NCI-H2081 treated with DMSO at 0.1 percent for 48 hours (cell line): ENCODE measurements at places on chromosomes 6 and 20.

DNA sequence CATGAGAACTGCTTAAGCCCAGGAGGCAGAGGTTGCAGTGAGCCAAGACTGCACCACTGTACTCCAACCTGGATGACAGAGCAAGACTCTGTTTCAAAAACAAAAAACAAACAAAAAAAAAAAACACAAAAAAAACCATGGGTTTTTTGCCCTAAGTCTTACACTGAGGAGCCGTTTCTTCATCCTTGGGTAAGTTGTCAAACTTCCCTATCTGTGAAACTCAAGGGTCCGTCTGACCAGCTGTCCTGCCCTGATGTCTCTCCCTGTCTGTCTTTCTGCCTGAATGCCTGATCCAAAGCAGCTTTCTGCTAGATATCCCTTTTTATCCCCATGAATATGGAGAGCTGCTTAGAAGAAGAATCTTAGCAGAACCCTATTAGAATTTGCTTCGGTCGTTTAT, 41.3 kb upstream of the CLDN20 start:
- no peak for DNase-seq

DNA sequence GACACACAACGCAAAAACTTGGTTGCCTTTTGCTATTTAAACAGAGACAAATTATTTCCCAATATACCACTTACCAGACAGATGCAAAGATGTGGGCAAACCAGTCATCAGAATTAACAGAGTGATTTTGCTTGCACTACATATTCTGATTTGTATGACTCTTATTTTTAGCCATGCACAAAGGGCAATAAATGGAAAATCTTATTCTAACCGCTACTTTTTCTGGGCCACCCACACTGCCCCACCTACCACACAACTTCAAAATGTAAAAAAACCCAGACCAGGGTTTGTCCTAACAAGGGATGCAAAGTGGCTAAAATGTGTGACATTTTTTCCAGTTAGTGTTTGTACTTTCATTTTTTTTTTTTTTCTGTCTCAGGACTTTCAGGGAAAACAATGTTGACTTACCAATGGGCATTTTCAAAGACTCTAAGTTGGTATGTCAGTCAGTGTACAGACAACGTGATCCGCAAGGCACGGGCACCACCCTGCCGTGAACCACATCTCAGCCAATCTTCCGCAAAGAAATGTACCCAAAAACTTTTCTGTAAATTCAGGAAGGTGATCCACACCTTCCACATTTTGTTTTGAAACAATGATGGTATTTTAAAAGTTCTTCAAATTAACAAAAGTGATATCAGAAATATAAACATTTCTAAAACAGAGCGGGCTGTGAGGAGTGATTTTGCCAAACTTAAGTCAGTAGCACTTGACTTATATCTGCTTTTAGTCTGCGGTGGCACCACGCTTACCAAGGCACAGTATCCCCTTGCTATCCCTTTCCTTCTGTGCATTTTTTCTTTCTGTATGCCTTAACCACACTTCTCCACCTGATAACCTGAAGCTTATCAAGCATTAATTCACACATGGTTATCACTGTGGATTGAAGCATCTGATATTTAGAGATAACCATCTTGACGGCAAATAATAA, 185.6 kb downstream of the GJA10 start:
- no peak for DNase-seq

- no peak for DNase-seq
Measured at GRCh38 chr6:145206247-145206907, 528.9 kb downstream of the EPM2A start.

DNA sequence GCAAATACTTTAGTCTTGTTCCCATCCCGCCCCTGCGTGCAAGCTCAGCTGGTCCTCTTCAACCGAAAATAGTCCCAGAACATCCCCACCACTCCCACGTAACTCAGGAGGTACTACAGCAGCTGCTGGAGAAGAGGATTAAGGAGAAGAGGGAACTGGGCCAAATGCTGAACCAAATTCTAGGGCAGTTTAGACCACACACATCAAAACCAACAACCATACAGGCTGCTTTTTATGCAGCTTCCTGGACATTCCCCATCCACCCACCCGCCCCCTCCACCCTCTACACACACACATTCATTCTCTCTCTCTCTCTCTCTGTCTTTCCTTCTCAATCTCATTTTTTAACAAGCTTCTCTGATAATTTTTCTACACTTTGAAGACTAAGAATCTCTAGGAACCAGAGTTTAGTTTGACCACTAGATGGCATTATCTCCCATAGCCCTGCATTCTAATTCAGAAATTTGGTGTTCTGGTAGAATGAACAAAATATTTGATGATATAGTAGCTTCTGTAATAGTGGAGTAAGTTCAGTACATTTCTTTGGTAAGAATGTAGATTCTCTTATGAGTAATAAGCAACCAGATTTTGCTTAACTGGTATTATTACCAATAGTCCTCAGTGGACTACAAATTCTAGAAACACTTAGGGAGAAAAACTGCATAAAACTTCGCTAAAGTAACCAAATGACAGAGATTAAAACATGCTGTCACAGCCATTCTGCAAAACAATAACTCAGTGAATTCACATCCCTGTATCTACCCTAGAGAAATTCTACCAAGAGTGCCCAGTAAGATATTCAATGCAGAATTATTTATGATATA, 52.1 kb upstream of the BEND6 start:
- no peak for DNase-seq

DNA sequence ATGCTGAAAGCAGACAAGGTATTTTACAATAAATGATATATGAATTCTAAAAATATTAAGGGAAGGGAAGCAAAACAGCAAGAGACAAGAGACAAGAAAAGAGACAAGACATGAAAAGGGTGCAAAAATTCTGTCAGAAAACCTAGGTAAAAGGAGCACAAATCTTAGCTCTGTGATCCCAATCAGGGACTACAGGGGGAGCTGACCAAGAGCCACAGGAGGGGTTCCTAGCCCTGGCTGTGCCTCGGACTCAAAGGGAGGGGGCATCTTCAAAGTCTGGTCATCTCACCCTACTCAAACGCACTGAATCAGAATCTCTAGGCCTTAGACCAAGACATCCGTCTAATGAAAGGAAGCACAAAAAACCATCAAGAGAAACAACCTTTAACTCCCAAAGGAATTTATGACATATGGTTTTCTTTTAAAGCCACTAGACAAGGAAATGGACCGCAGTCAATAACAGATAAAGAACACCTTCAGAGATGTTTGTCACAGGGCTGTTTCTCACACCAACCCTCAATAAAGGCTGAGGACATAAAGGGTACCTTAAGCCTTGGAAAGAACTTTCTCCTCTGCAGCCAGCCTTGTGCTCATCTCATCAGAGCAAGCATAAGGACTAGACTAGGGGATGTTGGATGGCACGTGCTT, 130.4 kb upstream of the CDYL start:
- no peak for DNase-seq

DNA sequence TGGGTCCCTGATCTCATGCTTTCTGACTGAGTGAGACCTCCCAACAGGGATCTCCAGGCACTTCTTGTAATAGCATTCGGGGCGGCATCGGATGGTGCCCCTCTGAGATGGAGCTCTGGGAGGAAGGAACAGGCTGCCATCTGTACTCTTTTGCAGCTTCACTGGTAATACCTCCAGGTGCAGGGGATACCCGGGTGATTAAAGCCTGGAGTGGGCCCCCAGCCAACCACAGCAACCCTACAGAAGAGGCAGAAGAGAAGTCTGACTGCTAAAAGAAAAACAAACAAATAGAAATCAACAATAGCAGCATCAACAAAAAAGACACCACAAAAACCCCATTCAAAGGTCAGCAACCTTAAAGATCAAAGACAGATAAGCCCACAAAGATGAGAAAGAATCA, 19.1 kb upstream of the PGK2 start:
- DNase-seq: no peak

- no peak for DNase-seq
Measured at GRCh38 chr6:126625019-126625418, 285.1 kb downstream of the CENPW start.

- DNase-seq: no peak
Measured at GRCh38 chr20:6673071-6673470, 94.4 kb upstream of the BMP2 start.

DNA sequence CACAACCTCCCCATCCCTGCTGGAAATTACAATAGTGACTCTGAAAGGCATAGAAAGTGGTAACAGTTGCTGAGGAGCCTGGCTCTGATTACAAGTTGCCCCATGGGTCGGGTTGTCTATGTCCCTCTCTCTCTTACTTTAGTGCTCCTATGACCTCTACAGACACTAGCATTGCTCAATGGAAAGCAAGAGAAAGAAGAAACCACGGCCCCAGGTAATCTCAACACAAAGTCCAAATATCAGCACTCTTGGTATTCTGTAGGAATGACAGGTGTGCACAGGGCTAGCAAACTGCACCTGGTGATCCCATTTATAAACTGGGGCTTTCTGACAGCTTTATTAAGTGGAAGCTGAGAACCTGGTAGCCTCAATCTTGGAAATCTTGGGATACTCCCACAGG, 80.4 kb upstream of the EMILIN3 start:
- DNase-seq: no peak

DNA sequence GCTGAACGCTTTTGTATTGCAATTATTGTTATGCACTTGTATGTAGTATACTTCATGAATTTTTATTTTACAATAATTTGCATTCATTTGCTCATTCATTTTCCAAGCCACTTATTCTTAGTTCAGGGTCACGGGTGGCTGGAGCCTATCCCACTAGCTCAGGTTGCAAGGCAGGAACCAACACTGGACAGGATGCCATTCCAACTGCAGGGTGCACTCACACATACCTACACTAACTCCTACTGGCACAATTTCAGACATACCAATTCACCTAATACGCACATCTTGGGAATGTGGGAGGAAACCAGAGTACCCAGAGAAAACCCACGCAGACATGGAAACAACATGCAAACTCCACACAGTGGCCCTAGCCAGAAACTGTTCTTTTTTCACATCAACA, 61.8 kb downstream of the LMBRD1 start:
- no peak for DNase-seq

DNA sequence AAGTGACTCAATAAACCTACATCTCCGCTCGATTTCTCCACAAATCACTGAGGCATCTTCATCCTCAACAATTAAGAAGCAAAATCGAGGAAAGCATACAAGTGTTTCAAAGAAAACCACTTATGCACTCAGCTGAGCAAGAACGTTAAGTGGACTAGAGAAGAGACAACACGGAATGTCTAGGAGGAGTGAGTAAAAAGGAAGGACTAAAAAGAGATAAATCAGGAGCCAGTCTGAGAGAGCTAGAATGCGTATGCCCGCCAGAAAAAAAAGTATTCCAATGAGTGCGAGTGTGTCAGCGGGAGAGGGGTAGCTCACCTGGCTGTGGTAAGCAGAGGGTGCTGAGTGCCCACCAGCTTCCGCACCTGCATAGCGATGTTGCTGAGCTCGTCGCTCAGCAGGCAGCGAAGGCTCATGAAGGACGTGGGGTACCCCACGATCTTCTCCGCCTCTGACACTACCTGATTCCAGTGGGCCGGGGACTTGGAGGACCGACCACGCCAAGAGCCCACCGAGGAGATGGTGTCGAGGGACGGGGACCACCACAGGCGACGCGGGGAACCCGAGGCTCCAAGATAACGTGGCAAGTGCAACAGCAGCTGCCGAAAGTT, 587 bp downstream of the PDSS2 start:
- no peak for DNase-seq

GRCh38 chr6:105326216-105326615, 76.7 kb downstream of the PREP start:
- no peak for DNase-seq

DNA sequence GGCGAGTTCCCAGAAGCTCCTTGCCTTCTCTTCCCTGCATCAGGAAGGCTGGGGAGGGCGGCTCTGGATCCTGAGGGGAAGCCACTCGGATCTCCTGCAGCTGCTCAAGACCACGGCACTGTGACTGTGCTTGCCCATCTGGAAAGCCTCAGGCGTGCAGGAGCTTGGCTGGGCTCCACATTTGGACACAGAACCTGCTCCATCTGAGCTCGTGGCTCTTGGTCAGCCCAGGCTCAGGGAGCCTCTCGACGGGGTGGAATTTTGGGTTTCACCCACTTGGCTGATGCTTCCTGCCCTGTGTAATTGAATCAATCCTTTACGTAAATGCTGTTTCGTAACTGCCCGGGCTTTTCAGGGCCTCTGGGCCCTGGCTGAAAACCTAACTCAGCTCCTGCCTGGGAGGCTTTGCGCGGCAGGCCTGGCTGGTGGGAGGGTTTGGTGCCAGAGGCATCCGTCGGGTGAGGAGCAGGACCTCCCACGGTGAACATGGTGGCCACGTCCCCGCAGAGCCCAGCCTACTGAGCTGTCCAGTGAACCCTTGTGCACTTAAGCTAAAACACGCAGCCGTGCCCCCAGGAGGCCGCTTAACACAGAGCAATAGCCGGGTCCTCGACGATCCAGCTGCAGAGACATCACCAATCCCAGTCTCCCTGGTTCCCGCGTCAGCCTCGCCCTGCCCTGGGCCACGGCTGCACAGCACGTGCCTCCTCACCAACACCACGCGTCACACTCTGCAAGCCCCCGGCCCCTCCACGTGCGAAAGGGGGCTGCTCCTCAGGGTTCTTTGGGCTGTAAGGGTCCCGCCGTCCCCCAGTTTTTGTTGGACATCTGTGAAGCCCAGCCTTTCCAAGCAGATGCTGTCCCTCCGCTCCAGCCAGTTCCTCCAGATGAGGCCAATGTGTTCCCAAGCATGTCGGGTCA, 241.0 kb downstream of the DLL1 start:
- no peak for DNase-seq

- no peak for DNase-seq
Measured at GRCh38 chr6:36697481-36697903, at the start of gene RAB44. Gene RAB44, plus strand, starts transcription at chr6:36697826. Its CDS starts 6,410 bp downstream, at chr6:36704236.

DNA sequence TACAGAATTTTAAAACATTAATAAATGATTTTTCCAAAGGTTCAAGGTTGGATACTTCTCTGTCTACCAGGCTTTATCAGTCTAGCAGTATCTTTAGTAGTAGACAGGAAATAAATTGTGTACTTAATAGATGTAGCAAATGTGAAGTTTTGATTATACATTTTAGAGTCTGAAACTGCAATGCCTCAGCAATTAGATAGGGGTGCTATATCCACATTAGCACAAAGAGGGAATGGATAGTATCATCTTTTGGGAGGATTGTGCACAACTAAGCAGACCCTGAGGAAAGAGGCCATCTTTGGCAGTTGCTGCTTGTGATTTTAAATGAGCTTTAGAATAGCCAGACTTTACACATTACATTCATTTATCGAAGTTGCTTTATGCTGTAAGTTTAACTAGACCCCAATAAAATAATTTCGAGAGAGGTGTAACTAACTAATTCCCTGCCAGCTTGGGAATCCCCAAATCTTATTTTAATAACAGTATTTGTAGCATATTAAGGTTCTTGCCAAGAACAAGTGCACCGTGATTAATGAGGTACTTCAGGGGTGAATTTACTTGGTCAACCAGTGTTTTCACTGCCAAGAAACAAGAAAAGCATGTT, 2.8 kb downstream of the KCNQ5 start:
- no peak for DNase-seq

DNA sequence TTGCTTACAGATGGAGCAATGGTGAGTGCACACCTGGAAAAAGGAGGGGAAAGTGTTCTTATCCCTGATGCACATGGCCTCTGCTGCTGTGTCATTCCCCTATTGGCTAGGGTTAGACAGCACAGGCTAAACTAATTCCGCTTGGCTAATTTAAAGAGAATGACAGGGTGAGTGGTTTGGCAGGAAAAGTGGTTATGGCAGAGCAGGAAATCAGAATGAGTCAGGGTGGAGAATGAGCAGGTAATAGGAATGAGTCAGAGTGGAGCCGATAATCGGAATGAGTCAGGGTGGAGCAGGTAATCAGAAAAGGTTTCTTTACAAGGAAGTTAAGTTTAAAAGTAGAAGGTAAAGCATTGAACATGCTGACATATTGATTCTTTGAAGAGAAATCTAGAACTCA, 355.5 kb upstream of the HTR1E start:
- no peak for DNase-seq

GRCh38 chr6:12490351-12490903, 200.3 kb downstream of the EDN1 start:
- DNase-seq: no peak

GRCh38 chr6:108348655-108349349, 53.9 kb downstream of the AFG1L start:
- DNase-seq: no peak
